Stimulated activated CD4-positive, alpha-beta T cell treated with anti-CD3 and anti-CD28 coated beads, Interleukin-1b, Interleukin-23, amount 100 ng/mL, for 1 hour (primary cell): ENCODE measurements at places on chromosomes 2 and 18.

DNA sequence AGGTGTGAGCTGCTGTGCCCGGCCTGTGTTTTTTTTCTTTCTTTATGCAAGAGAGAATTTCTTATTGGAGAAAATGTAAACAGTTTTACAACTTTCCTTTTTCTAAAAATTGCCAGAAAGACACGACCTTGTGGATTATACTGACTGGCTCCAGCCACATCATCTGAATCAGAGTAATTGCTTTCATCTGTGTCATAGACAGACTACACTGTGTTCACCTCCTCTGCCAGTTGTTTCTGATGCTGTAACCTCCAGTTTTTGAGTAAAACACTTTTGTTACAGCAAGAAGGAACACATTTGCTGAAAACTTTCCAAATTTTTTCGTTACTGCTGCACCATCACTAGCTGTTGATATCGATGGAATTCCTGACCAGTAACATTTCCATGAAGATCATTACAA is 43.9 kb upstream of the PLEKHM3 start:
- DNase-seq = no peak

- DNase-seq = no peak
Observed at GRCh38 chr2:17076533-17076932, 410.9 kb upstream of the CYRIA start.

DNA sequence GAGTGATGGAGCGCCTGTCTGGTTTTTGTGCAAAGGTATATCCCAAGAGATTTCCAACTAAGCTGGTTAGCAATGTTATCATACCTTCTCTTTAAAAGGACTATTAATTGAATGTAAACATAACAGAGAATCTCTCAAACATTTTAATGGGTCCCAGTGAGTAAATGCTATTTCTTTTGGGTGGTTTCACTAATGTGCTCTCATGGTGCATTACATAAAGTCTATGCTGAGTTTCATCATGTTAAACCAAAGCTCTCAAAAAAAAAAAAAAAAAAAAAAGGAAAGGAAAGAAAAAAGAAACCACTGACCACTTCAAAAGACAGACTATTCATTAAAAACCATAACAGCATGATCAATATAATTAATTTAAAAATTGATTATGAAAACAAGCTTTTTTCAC is 119.1 kb upstream of the SCN1A start:
- DNase-seq = no peak

DNA sequence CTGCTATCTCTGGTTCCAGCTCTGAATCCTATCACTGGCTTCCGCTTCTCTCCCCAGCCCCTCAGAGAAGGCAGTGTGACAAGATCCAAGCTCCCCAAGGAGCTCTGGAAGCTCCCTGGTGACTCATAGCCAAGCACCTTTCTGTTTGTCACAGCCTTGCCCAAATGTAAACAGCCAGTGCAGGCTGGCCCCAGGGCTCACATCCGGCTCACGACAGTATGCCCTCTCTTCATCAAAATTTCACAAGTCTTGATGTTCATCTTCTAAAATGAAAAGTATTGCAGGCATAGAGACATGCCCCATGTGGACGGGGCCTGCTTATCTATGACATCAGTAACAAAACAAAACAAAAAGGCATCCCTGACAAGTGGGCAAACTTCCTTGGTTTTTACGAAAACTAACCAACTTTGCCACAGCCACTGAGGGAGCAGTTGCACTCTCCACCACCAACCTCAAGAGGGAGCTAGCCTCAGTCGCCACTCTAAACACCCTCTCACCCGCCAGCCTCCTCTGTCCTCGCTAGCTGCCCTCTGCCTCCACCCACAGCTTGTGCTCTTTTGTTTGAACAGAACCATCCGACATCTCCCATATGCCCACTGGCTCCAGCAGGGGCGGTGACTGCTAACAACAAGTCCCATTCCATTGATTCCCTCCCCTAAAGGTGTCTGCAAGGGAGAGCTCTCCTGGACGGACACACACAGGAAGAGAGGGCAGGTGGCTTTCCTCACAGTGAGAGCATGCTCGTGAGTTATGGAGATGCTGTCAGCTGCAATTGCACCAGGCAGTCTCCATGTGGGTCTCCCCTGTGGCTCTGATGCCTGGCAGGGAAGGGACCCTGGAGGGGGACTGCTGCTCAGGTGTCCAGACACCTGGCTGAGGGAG is 71.0 kb upstream of the DAPL1 start:
- DNase-seq = no peak

DNA sequence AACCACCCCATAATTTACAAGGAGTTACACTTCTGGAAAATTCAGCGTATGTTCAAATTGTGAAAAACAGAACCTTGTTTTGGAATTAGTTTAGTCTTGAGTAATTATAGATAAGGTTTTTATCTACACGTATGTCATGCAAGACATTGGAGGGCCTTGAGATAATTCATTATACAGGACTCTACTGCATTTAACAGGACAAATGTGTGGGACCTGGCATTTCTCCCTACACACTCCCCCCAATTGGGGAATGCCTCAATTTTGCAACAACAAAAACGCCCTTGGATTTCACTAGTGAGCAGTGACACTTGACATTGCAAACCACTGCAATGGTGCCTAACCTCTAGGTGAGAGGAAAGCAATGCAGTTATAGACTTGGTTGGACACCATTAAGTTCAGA is 11.4 kb downstream of the SLC1A4 start:
- no peak for DNase-seq

- DNase-seq = no peak
Observed at GRCh38 chr2:233940376-233941276, 23.5 kb downstream of the TRPM8 start.

- DNase-seq = no peak
Observed at GRCh38 chr18:22167471-22168241, 1.7 kb upstream of the GATA6 start.

DNA sequence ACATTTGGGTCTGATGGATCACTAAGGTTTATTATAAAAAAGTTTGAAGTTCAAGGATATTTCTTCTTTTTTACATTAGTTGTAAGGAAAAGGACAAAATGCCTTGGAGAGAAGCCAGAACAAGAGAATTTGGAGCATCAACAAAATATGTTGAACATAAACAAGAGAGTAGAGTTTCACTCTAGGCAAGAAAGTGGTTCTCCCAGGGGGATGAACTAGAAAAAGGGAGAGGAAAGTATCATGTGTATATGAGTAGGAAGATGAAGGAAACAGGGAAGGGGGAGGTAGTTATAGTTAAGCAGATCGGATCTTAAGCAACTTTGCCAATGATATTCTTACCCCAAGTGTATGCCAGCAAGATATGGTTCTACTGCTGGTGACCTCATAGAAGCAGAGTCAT is 63.8 kb upstream of the GALNT3 start:
- DNase-seq = no peak

- DNase-seq = no peak
Observed at GRCh38 chr2:42858140-42859005, 66.0 kb upstream of the HAAO start.

- DNase-seq = no peak
Observed at GRCh38 chr18:867257-867656, 37.4 kb upstream of the ADCYAP1 start.

GRCh38 chr2:158391876-158392275 is 64.7 kb downstream of the CCDC148 start:
- DNase-seq = no peak

- no peak for DNase-seq
Observed at GRCh38 chr2:120350801-120351320, 4.9 kb downstream of the INHBB start.

- no peak for DNase-seq
Observed at GRCh38 chr2:192043216-192043870, 151.4 kb downstream of the TMEFF2 start.

GRCh38 chr2:230417436-230417835 is 1.4 kb downstream of the SP100 start:
- DNase-seq = no peak

DNA sequence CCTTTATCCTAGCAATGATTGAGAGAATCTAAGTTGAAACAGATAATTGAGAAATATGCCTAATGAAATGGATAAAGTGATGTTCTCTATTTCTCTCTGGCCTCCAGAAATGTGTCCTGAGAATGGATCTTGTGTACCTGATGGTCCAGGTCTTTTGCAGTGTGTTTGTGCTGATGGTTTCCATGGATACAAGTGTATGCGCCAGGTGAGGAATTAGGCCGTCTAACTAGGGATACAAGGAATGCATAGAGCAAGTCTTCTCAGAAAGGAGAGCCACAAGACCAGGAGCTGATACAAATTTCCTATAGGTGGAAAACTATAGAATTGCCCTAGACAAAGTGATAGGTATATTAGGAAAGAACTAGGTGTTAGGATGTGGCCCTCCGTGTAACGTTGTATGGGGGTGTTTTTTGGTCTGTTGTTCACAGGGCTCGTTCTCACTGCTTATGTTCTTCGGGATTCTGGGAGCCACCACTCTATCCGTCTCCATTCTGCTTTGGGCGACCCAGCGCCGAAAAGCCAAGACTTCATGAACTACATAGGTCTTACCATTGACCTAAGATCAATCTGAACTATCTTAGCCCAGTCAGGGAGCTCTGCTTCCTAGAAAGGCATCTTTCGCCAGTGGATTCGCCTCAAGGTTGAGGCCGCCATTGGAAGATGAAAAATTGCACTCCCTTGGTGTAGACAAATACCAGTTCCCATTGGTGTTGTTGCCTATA is 592 bp upstream of the CAD start:
- no peak for DNase-seq

DNA sequence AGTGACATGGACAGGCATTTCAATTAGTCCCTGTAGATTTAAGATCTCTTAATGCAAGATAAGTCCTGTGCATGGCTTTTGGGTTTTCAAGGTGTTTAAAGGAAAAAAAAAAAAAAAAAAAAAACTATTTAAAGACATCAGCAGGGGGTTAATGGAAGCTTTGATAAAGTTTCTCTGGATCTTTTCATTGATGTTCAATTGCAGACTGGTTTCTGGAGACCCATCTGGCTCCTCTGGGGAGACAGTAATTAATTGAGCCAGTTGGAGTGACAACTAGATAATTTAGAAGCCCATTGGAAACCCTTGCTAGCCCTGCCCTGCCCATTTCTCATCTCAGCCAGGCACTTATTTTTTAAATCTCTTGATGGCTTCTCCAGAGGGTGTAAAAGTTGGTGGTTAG is 98.7 kb downstream of the EPHA4 start:
- no peak for DNase-seq

DNA sequence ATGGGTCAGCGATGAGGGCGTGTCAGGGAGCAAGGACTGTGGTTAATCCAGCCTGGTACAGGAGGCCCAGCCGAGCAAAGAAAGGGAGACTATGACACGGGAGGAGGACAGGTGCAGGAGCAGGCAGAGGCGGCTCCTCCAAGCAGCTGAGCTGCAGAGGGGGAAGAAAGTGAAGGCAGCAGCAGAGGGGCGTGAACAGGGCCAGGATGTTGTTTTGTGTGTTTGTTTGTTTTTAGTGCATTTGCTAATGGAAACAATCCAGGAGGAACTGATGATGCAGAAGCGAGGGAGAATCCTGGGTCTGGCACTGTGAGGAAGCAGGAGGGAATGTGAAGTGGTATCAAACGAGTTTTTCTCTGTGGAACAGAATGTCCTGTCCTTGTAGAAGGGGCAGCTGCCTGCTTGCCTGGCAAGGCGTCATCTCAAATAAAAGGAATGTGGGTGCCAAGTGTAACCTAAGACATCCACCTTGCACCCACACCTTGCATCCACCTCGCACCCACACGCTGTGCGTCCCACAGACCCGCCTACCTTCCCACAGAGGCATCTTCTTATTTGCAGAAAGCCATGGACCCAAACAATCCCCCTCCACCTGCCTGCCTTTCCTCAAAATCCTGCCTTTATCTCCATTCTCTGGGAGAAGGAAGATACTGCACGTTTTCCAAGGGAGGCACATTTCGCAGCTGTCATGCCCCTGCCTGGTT is 134.8 kb downstream of the SH3BP4 start:
- DNase-seq = no peak

DNA sequence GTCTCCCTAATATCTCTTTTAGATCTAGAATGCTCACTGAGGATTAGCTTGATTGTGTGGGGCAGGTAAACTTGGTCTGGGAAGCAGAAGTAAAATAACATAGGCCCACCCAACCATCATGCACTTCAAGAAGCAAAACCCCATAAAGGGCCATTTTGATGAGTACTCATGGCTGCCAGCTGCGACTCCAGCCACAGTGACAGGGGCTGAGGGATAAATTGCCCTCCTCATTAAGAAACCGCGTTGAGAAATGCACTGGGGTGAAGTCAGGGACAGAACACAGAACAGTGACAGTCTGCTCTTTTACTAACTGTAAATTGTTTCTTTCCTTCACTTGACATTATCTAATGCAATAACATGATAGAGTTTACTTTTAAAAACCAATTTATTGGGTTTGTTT is 60.2 kb downstream of the RND3 start:
- DNase-seq = no peak

GRCh38 chr2:96100893-96101304 is 15.5 kb downstream of the ADRA2B start:
- no peak for DNase-seq
